Pons (tissue), 1 donor: ENCODE measurements at places on chromosomes 6 and 20.

- no peak for DNase-seq
These were observed 27.4 kb upstream of the SIM1 start for GRCh38 chr6:100491952-100492670.

GRCh38 chr6:164507206-164507940 lies 802.0 kb downstream of the C6orf118 start:
- no peak for DNase-seq

DNA sequence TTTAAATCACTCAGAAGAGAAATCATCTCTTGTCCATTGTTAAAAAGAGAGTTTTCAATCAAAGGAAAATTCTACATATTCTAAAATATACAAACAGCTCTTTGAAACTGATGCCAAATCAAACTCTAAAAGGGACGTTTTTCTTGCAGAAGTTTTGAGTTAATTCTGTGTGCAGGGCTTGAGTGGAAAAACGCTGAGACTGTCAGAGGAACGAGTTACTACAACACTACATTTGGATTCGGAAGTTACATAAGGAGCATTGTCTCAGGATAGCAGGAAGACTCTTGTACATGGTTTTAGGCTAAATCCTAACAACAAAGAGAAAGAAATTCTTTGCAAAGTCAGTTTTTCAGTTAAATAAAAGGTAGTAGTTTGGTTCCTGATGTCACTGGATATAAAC lies 155.7 kb upstream of the SUPT3H start:
- peak; percentile 57 for DNase-seq

DNA sequence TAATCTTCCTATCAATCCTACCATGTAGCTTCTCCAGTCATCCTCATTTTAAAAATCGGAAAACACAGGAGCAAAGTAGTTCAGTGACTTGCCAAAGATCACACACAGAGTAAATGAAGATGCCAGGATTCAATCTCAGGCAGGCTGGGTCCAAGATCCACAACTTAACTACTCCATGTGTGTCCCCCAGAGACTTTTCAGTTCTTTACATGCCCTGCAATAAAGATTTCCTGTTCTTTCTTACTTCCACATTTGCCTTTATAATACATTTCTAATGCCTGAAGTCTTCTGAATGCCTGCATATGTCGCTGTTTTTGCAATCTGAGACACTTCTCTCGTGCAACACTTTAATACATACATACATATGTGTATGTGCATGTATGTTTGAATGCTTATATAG lies 121.7 kb upstream of the MARCKS start:
- DNase-seq = no peak

DNA sequence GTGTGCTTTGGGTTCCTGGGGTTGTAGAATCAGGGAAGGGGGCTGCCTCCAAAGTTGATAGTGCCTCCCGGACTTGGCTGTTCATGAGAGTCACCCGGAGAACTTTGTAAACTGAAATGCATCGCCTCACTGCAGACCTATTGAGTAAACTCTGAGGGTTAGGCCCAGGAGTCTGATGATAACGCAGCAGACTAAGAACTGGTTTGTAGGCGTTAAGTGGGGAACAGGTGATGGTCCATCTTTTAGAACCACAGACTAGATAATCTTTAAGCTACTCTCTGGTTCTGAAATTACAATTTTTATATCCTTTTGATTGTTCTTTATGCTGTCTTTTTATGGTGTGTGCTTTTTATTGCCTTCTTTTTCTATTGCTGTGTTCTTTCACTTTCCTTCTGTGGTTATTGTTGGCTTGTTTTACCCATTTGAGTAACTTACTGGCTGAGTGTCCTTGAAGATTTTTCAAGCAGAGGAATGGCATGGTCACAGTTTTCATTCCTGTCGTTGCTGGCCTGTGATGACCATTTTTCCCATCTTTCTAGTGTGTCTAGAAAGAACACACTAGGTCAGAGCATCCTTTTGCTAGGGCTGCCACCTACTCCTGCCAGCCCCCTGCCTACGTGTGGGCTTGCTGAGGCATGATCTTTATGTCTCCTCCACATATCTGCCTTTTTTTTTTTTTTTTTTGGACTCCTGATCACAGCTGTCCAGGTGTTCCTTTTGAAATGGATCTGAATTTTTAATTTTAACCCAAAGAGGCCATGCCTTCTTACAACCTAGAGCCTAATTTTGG lies 30.9 kb downstream of the LRRC1 start:
- no peak for DNase-seq
